ENCODE measurements at places on chromosomes 3 and 15.

GRCh38 chr3:177725165-177725564 lies 527.9 kb upstream of the TBL1XR1 start:
- no peak for DNase-seq

GRCh38 chr3:180264479-180264878 lies 227.7 kb upstream of the PEX5L start:
- no peak for DNase-seq

- DNase-seq = no peak
Measured at GRCh38 chr15:72451224-72451623, 22.9 kb upstream of the ARIH1 start.

DNA sequence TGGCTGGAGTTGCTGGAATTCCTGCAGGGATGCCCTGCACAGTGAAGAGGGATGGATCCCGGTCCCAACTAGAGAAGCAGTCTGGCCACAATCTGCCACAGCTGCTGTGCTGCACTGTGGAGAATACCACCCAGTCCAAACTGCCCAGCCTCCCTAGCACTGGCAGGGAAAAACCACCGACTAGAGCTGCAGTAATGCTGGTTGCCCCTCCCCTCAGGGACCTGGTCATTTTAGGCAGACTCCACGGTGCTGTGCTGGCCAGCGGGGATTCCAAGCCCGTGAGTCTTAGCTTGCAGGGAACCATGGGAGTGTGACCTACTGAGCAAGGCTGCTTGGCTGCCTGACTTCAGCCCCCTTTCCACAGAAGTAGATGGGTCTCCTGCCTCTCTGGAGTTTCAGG lies 478.0 kb upstream of the ATP11B start:
- no peak for DNase-seq

DNA sequence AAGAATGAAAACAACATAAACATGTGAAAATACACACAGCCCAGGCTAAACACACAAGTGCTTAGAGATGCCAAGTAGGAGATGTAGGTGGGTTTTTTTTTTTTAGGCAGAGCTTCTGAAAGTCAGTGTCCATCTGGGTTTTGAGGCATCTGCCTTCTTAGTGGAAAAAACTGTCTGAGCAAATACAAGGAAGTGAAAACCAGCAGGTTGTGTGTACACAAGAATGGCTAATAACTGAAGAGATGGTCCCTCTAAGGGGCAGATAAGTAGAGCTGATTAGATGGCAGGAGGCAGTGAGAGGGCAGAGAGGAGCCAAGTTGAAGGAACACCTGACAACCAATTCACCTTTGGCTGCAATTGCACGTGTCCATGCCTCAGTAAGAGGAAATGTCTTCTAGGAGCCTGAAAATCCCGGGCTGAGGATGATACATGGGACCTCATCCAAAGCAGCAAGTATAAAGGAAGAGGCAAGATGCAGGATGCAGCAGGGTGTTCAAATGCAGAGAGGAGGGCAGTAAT lies 34.9 kb downstream of the CYP19A1 start:
- DNase-seq = no peak

- no peak for DNase-seq
Measured at GRCh38 chr3:53073553-53074365, 27.9 kb upstream of the SFMBT1 start.

DNA sequence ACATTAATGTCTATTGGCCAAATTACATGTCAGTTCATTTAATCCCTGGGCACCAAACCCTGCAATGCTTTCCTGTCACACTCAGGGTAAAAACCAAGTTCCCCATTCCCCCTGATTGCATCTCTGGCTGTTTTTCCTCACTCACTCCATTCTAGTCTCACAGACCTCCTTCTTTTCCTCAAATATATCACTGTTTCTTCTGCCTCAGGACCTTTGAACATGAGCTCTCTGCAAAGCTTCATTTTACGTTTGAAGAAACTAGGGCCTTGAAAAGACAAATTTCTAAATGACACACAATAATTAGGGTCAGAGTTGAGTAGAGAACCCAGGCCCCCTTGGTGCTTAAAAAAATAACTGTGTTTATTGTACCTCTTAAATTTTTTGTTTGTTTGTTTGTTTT lies 230.6 kb downstream of the THRB start:
- no peak for DNase-seq

DNA sequence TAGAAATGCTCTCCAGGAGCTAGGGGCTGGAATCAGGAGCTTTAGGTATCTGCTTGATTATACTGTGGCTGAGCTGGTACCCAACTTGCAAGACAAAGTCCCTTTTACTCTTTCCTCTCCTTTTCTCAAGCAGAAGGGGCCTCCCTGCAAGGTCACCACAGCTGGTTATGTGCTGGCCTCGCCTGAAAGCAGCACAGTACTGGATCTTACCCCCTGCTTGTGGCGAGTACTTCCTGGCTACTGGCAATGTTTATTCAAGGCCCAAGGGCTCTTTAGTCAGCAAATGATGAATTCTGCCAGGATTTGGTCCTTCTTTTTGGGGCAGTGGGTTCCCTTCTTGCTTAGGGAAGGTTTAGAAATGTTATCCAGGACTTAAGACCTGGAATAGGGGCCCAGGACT lies 234.6 kb downstream of the RAP2B start:
- DNase-seq = no peak

GRCh38 chr3:24191801-24192403 lies 246.8 kb downstream of the NR1D2 start:
- no peak for DNase-seq

DNA sequence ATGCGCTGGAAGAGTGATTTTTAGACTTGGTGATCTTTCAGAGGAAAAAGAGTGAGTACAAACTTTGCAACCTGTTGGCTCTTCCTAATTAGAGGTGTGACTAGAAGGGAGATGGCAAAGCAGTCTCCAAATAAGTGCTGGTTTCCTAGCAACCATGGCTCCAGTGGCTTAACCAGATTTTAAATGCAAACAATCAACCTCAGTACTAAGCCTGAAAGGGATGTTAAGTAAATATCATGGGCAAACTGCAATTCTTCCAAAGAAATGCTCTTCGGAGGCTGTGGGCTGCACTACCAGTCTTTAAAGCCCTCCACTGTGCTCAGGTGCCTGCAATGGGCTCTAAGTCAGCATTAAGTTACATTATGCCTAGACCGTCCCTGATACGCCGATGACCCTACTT lies 678.1 kb upstream of the CCDC54 start:
- no peak for DNase-seq

DNA sequence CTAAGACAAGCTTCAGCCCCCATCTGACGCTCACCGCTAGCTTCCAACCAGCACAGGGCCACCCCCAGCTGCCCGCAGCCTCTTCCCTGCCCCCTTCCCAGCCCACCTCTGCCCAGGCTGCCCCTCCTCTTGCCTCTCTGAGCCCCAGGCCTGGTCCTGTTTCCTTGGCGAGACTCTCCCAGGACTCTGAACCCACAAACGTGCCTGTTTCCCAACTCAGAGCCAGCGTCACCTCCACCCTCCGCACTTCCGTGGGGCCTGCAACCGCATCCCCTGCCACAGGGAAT lies 35.0 kb downstream of the ZXDC start:
- DNase-seq = no peak

DNA sequence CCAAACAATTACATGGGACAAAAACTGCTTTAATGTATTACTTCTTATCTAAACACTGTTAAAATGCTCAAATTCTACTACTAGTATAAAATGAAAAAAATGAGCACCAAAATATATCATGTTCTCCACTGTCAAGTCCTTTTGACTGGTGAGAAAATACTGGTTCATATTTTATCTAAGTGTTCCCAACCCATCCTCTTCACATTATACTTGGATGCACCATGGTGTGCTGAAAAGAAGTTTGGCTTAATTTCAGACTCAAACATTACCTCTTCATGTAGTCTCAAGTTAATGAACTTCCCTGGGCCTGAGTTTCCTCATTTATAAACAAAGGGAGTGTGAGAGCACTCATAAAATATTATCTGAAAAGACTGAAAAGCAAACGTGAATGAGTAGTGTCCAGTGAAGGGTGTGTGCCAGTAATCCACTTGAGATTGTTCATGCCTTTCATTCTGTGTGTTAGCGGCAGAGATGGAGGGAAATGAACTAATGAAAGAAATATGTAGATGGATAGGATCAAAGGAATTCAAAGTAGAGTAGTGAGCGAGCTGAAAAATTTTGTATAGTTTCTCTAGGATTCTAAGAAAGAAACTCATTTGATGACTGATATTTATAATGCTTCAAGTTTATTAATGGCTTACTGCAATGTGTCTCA lies 263.2 kb downstream of the NLGN1 start:
- DNase-seq = no peak

GRCh38 chr15:66025972-66026371 lies 156.7 kb downstream of the RAB11A start:
- DNase-seq = no peak

DNA sequence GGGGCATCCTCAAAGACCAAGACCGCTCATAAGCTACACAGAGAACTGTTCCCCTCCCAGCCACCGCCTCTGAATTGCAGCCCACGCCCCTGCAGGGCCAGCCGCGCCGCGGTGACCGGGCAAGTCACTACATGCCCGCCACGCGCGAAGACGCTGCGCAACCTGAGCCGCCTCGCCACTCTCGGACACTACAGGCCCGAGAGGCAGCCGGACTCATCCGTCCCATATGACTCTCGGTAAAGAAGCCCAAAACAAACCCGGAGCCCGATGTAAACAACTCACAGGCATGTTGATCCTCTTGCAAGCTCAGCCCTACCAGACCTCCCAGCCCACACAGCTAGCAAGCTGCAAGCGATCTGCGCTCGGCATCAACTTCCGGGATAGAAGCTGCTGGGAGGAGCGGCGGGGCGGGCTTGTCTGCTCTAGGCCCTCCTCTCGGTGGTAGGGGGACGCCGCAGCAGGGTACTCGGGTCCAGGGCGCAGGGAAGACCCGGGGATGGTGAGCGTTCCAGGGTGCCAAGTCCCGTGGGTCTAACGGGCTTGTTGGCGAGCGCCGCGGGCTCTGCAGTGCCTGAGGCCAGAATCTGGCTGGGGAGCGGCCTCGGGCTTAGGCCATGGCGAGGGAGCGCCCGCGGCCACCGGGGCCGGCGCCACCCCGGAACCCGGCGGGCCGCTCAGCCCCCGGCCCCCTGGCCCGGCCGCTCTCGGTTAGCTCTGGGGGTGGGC lies at the start of gene RPS27L:
RPS27L (minus strand) TSS at position 360 of the 726 bp plus-strand sequence; CDS start at position 288, 72 bp downstream.
- peak; percentile 87 for DNase-seq

DNA sequence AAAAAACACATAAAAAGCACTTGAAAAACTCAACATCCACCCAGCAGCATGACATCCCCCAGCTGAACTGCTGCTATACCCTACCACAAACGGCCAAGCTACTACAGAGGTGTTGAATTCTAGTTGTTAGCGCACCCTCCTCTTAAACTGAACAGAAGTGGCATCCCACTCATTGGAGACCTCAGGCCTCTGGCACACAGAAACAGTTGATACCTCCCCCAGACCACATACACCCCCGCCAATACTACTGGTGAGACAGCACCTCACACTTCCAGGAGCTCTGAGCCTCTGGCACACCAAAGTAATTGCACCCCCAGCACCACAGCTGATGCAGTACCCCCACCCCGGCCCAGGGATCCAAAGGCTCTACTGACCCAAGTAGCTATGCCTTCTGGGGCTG lies 190.2 kb downstream of the SCAPER start:
- DNase-seq = no peak

- no peak for DNase-seq
Measured at GRCh38 chr3:73475717-73476116, 149.0 kb downstream of the PDZRN3 start.

DNA sequence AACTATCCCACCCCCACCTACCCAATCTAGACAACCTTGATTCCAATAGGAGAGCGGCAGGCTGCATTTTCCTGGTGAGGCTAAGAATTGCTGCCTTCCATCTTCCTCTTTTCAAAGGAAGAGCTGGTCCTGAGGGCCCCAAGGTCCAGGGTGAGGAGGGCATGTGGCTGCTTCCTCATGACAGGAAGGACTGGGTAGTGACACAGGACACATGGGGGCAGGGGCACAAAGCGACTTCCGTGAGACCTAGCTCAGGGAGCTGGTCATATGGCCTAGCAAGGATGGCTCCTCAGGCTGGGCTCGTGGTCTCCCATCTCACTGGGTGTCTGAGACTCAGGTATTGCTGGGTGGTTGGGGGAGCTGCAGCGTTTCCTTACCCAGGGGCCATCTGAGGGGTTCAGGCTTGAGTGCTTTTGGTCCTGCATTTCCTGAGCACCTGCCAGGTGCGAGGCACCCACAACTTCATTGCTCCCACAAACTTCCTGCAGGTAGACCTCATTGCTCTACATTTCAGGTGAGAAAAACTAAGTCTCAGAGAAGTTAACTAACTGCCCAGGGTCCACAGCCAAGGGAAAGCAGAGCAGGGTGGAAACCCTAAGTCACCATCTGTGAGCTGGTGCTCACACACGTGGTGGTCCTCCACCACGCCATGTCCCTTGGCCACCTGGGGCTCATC lies 160.0 kb upstream of the TLE3 start:
- DNase-seq = peak; percentile 42

DNA sequence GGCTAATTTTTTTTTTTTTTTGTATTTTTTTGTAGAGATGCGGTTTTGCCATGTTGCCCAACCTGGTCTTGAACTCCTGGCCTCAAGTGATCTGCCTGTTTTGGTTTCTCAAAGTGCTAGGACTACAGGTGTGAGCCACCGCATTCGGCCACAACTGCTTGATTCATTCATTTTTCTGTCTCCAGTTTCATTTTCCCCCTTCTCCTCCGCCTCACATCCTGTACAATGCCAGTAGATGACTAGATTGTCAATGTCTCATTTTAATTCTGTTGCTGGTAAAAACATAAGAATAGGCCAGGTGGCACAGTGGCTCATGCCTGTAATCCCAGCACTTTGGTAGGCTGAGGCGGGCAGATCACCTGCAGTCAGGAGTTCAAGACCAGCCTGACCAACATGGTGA lies 12.0 kb upstream of the ZNF592 start:
- peak; percentile 88 for DNase-seq

DNA sequence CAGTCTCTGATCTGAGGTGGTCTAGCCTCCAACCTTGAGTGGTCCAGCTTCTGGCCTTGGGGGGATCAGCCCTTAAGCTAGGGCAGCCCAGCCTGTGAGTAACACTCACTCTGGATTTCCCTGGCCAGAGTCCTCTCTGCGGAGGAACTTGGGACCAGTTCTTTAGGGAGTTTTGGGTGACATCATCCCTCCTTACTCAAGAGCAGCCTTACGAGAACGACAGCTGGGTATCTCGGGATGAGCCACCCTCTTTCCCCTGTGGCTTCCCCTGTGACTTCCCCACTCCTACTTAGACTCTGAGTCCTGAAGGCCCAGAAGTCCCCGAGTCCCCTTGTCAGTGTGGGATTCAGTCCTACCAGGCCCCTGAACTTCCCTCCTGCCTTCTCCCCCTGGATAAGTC lies 10.2 kb upstream of the PLXND1 start:
- no peak for DNase-seq

GRCh38 chr15:49190586-49190985 lies 20.5 kb downstream of the GALK2 start:
- DNase-seq = no peak

- no peak for DNase-seq
Measured at GRCh38 chr3:120049881-120050539, 44.2 kb downstream of the GSK3B start.

GRCh38 chr3:111246967-111247760 lies 175.5 kb downstream of the NECTIN3 start:
- no peak for DNase-seq

- DNase-seq = no peak
Measured at GRCh38 chr3:77370413-77370812, 330.5 kb downstream of the ROBO2 start.
